Neural crest cell (in vitro differentiated cells): ENCODE measurements at places on chromosomes 11 and 22. TPM values are rescaled to one million over a fixed set of nuclear protein-coding genes. Genes with fewer than 3 reads are reported as not detected.

The SSTR3 gene
- total RNA-seq = 0.09 TPM in 2 replicates

The MPPED1 gene
- total RNA-seq = 1.7 and 1.8 TPM in 2 replicates

The SYNGR1 gene
- total RNA-seq = 30.0 and 30.4 TPM in 2 replicates

The OR10A2 gene
- not detected in 2 replicates for total RNA-seq

The CDC42EP2 gene
- total RNA-seq = 2.3 and 4.0 TPM in 2 replicates

The SPTBN2 gene
- 34.1 and 43.6 TPM in 2 replicates for total RNA-seq

DNA sequence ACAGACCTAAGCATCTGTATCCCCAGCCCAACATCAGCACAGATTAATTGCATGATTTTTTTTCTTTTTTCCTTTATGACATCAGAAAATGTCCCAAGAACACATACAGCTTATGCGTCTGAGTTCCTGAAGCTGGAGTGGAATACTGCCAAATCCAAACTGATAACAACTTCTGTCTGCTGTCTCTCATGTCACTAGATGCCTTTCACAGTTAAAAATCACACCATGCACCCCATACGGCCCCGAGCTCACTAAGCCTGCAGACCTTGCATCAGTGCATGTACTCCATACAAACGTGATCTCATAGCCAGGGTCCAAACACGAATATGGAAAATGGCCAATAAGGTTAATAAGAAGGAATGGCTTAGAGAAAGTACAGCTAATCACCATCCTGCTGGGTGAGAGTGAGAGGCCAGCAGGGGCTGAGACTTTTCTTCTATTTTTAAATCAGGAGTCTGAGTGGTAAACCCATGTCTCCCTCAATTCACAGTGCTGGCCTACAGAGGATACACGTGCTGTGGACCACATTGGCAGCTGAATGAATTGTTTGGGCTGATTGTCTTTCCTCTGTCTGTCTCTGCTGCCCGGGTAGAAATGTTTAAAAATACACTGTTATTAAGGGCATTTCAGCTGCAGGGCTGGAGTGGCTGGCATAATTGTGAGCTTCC lies 350.6 kb upstream of the RAG2 start:
- H3K27ac ChIP-seq = no peak overlapping the region
- no peak overlapping the region for H3K4me3 ChIP-seq
- H3K36me3 ChIP-seq = no peaks in the 10 kb centered on the region
- peaks cover 2% of the 10 kb centered on the region for H3K27me3 ChIP-seq
- DNase-seq = no peak

DNA sequence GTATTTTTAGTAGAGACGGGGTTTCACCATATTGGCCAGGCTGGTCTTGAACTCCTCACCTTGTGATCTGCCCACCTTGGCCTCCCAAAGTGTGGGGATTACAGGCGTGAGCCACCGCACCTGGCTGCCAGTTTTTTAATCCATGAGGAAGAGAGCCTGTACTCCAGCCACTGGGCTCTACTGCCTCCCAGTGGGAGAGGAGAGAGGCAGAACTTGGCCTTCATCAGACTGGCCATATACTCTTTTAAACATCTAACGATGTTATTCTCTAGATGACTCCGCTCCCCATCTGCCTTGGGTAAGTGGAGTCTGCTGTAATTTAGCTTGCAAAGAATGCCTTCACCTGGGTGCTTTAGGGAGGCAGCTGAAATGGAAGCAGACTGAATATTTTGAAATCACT lies 34.6 kb downstream of the SLC6A5 start:
- no peak for DNase-seq
- no peaks in the 10 kb centered on the region for H3K36me3 ChIP-seq
- H3K27ac ChIP-seq = no peak overlapping the region

DNA sequence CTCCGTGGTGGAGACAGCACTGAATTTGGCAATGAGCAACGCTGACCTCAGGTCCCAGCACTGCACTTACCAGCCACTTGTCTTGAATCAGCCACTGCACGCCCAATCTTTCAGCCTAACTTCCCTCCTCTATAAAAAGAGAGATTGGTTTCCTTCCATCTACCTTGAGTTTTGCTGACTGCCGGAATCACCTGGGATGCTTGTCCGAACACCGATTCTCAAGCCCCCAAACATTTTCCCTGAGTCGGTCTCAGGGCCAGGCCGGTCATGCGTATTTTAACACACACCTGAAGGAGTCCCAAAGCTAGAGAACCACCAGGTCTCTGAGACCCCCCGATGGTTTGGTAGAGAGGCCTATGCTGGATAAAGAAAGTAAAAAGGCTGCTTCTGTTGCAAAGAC lies 131.5 kb downstream of the SPATA19 start:
- H3K27ac ChIP-seq = peak overlapping the region; percentile 65
- peaks cover 5% of the 10 kb centered on the region for H3K4me1 ChIP-seq
- DNase-seq = no peak
- no peaks in the 10 kb centered on the region for H3K36me3 ChIP-seq

DNA sequence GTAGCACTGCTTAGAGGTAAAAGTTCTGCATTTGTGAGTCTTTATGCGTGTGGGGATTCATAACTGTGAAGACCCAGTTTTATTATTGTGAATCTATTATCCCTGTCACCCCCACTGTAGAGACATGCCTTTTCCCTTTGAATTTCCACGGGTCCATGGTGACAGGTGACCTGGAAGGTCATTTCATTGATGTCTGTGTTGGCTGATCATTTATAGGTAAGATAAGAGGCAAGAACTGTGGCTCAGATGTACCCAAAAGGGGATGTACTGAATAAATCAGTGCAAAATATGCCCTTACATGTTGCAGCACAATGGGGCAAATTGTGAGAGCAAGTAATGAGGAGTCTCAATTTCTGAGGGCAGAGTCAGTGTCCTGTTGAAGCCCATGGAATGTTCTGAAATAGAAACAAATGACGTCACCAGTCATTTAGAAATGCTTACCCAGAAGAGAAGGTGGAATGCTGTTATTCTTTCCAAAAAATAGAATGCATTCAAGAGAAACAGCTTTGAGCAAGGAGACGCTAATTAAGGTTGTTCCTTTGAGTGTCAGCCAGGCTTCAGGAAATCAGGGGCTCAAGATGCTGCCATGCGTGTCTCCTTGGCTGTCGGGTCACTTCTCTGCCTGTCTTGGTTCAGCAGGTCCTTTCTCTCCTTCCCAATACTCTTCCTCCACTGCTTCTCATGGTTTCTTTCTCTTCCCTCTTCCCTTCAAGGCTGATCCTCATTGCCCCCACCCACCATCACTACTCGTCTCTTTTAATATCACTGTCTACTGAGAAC lies 118.7 kb upstream of the E2F8 start:
- H3K27ac ChIP-seq = no peak overlapping the region
- no peak overlapping the region for H3K4me3 ChIP-seq
- peaks cover 15% of the 10 kb centered on the region for H3K4me1 ChIP-seq
- DNase-seq = no peak
- peaks cover 4% of the 10 kb centered on the region for H3K27me3 ChIP-seq

- H3K4me3 ChIP-seq = no peak overlapping the region
- H3K36me3 ChIP-seq = peaks cover 24% of the 10 kb centered on the region
- H3K27ac ChIP-seq = no peak overlapping the region
- no peaks in the 10 kb centered on the region for H3K4me1 ChIP-seq
Observed at GRCh38 chr11:68430801-68431200, 29.8 kb upstream of the PPP6R3 start.

GRCh38 chr11:59573216-59573615 lies 42.4 kb downstream of the OSBP start:
- no peaks in the 10 kb centered on the region for H3K27me3 ChIP-seq
- H3K4me3 ChIP-seq = no peak overlapping the region
- no peaks in the 10 kb centered on the region for H3K4me1 ChIP-seq
- H3K27ac ChIP-seq = no peak overlapping the region

GRCh38 chr11:115256397-115257197 lies 247.6 kb downstream of the CADM1 start:
- no peaks in the 10 kb centered on the region for H3K36me3 ChIP-seq
- no peak for DNase-seq
- no peak overlapping the region for H3K4me3 ChIP-seq
- no peaks in the 10 kb centered on the region for H3K27me3 ChIP-seq

- no peaks in the 10 kb centered on the region for H3K27me3 ChIP-seq
- peaks cover 16% of the 10 kb centered on the region for H3K4me1 ChIP-seq
- H3K27ac ChIP-seq = peak overlapping the region; percentile 89
- H3K4me3 ChIP-seq = peak overlapping the region; percentile 48
- H3K36me3 ChIP-seq = no peaks in the 10 kb centered on the region
Observed at GRCh38 chr22:45263463-45264269, 21.1 kb upstream of the UPK3A start.

GRCh38 chr11:111851636-111852035 lies 19.7 kb downstream of the ALG9 start:
- no peak overlapping the region for H3K27ac ChIP-seq
- H3K36me3 ChIP-seq = peaks cover 20% of the 10 kb centered on the region
- H3K27me3 ChIP-seq = no peaks in the 10 kb centered on the region
- H3K4me3 ChIP-seq = no peak overlapping the region
- DNase-seq = no peak
- peaks cover 6% of the 10 kb centered on the region for H3K4me1 ChIP-seq

DNA sequence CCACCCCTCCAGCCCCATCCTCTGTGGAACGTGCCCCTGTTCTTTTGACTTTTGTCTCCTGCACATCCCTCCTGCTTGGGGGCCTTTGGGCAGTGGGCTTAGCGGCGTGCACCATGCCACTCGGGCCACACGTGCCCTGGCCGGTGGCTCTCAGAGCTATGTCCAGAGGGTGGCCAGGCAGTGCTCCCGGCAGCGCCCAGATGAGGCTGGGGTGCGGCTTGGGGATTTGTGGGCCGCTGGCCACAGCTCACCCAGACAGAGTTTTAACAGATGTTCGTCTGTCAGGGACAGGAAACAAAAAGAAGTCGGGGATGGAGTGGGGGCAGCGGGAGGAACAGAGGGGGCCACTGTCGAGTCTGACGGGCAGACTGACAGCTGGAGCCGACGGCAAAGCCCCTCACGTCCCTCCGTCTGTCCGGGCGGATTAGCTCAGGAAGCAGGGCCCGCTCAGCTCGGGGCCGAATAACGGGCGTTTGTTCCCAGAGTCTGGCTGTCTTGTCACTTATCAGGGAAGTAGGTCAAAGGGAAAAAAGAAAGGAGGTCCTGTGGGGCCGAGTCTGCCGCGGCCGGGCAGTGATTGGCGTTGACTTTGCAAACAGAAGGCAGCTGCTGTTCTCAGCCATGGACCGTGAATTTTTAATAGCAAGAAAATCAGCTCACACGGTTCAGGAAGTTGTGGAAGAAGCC lies 61.6 kb downstream of the LRP5 start:
- peak overlapping the region; percentile 66 for H3K4me3 ChIP-seq
- no peaks in the 10 kb centered on the region for H3K27me3 ChIP-seq
- peak; percentile 56 for DNase-seq
- peaks cover 9% of the 10 kb centered on the region for H3K36me3 ChIP-seq

- H3K27me3 ChIP-seq = no peaks in the 10 kb centered on the region
- DNase-seq = no peak
- no peak overlapping the region for H3K27ac ChIP-seq
- no peak overlapping the region for H3K4me3 ChIP-seq
- H3K36me3 ChIP-seq = peaks cover 17% of the 10 kb centered on the region
Observed at GRCh38 chr11:121304759-121305158, 12.2 kb downstream of the SC5D start.

- no peak for DNase-seq
- peaks cover 4% of the 10 kb centered on the region for H3K36me3 ChIP-seq
- no peaks in the 10 kb centered on the region for H3K27me3 ChIP-seq
- no peak overlapping the region for H3K27ac ChIP-seq
- H3K4me1 ChIP-seq = no peaks in the 10 kb centered on the region
Observed at GRCh38 chr11:75913984-75914383, 99.0 kb downstream of the UVRAG start.

DNA sequence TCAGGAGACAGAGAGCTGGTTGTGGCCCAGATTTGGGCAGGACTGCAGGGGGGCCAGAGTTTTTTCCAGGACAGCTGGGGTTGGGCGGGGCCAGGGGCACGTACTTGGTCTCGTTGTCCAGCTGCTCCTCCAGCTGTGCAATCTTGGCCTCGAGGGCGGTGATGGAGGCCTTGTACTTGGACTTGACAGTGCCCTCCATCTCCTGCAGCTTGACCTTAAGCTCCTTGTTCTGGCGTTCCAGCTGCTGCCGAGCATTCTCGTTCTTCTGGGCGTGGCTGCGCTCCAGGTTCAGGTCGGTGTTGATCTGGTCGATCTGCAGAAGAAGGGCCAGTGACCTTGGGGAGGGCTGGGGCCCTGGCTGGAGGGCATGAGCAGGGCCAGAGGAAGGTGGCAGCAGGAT lies 32.1 kb downstream of the APOL1 start:
- H3K27ac ChIP-seq = no peak overlapping the region
- H3K27me3 ChIP-seq = no peaks in the 10 kb centered on the region
- no peaks in the 10 kb centered on the region for H3K4me1 ChIP-seq
- H3K36me3 ChIP-seq = peaks cover 21% of the 10 kb centered on the region

DNA sequence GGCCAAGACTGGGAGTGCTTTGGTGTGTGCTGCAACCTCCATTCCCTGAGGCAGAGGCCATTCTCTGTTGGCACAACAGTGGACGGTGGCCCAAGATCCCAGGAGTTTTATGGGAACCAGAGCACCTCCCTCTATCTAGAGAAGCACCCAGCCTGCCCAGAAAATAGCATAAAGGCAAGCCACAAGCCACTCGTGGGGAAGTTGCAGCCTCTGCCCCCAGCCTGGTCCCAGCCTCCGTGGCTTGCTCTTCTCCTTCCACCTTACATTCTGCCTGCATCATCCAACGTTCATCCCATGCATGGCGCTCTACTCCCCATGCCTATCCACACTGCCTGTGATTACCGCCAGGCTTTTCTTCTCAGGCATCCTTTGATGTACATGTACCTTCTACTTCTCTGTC lies 15.8 kb downstream of the IL17RA start:
- DNase-seq = no peak
- H3K27me3 ChIP-seq = no peaks in the 10 kb centered on the region
- no peak overlapping the region for H3K4me3 ChIP-seq
- no peak overlapping the region for H3K27ac ChIP-seq

DNA sequence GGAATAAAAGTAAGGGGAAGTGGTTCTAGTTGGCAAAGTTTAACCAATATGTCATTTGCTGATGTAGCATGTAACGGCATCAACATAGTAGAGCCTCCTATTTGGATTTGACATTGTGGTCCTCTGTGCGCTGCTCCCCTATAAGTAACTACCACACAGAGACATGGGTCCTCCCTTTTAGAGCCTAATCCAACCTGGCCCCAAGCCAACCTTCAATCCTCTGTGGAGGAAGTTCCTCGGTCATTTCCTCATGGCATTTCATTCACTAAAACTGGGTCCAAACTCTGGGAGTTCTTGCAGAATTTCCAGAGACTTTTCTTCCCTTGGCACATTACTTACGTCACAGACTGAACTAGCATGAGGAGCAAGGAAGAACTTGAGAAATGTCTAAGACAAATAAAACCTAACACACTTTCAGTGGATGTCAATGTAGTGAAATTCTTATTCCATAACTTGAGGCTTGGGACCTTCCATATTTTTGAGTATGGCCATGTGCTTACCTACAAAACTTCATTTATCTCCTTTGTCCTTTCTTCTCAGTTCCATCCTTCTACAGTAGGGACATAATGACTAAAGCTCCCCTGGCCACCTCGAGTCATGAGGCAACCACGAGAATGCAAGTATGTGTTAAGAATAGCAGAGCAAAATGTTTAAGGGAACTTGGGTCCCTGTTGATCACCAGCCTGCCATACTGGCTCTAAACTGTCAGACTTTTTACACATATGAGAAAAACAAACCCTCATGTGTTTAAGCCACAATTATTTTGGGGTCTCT lies 34.7 kb downstream of the MMP20 start:
- H3K4me3 ChIP-seq = no peak overlapping the region
- H3K36me3 ChIP-seq = no peaks in the 10 kb centered on the region
- no peak for DNase-seq

GRCh38 chr11:940496-941135 lies 14.9 kb downstream of the AP2A2 start:
- H3K36me3 ChIP-seq = peaks cover 6% of the 10 kb centered on the region
- H3K27me3 ChIP-seq = no peaks in the 10 kb centered on the region
- no peak overlapping the region for H3K27ac ChIP-seq
- DNase-seq = no peak
- no peak overlapping the region for H3K4me3 ChIP-seq
